ENCODE measurements at places on chromosomes 1 and 21.

DNA sequence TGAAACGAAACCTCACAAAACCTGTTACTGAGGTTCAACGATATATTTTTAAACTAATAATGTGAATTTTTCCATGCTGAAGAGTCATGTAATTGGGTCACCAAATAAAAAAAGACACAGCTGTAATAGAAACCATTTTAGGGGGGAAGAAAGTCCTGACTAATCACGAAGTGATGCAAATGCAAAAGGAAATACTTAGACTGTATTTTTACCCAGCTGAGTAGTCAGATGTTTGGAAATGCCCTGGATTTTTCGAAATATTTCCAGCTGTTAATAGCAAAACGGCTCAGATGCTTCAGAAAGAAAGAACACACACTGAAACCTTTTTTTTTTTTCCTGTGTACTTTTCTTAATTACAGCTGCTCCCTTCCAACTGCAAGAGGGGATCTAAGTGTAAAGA, 210.3 kb downstream of the SETD4 start:
- DNase-seq: no peak

GRCh38 chr1:236149003-236149595, 6.8 kb downstream of the GPR137B start:
- DNase-seq: peak; percentile 74

DNA sequence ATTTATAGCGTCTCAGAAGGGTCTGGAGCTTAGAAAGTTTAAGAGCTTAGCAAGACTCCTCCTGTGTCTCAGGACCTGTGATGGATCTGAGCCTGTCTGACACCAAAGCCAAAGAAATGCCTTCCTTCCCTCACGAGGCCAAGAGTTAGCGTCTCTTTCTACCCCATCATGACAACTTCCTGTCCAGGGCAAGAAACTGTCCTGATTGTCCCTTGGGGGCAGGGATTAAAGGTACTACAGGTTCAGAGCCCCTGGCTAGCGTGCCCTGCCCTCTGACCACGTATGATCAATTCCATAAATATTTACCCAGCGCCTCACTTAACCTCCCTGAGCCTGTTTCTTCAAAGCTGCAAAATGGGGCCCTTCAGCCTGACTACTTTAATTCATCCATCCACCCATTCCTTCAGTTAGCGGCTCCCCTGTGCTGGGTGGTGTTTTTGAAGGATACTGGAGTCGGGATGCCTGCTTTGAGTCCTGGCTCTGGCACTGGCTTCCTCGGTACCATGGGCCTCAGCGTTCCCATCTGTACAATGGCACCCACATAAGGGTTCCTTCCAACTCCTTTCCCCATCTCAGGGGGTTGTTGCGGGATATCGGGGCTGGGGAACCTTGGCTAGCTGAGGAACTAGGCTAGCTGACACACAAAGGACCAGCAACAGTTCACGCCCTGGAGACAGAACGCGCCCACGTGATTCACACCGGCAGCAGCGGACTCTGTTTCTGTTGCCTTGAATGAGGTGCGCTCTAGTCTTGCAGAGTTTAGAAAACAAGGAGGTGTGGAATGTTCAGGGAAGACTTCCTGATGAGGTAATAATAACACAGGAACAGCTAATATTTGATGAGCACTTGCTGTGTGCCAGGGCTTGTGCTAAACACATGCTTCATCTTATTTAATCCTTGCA, 23.0 kb upstream of the EPHA2 start:
- no peak for DNase-seq

- DNase-seq: peak; percentile 73
Observed at GRCh38 chr1:20552728-20553445, 514 bp downstream of the FAM43B start.

DNA sequence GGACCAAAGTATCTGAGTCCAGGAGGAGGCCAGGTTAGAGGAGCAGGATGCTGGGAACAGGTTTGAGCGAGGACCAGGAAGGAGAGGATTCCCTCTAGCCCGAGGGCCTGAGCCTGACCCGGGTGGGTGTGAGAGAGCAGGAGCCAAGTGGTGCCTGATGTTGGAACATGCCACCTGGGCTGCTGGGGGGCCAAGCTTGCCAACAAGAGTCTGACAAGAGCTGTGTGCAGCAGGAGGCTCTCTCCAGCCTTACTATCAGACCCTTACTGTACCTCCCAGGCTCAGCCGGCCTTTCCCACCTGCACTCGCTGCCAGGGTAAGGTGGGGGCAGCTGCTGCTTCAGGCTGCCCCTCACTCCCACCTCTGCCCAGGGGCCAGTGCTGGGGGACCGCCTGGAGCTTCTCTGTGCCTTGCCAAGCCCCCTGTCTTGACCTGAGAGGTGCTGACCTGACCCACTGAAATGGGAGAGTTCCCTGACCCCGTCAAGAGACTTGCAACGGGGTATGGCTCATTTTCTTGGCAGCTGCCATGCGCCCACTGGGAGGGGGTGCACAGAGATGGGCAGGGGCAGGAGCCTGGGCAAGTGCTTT, 159.6 kb upstream of the VAMP3 start:
- DNase-seq: no peak

DNA sequence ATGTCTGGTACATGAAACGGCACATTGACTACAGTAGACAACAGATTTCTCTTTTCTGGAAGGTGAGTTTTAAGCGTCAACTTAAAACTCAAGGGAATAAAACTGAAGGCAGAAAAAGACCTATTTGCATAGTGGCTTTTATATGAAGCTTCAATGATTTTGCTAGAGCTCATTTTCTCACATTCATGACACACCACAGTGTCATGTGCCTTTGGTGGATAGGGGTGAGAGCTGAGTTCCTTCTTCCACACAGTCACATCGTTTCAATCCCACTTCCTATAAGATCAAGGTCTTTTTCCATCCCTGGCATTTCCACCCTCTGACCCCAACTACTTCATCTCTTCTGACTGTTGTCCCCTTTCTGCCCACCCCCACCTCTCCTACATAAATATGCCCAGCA, 31.0 kb downstream of the IL12RB2 start:
- no peak for DNase-seq

DNA sequence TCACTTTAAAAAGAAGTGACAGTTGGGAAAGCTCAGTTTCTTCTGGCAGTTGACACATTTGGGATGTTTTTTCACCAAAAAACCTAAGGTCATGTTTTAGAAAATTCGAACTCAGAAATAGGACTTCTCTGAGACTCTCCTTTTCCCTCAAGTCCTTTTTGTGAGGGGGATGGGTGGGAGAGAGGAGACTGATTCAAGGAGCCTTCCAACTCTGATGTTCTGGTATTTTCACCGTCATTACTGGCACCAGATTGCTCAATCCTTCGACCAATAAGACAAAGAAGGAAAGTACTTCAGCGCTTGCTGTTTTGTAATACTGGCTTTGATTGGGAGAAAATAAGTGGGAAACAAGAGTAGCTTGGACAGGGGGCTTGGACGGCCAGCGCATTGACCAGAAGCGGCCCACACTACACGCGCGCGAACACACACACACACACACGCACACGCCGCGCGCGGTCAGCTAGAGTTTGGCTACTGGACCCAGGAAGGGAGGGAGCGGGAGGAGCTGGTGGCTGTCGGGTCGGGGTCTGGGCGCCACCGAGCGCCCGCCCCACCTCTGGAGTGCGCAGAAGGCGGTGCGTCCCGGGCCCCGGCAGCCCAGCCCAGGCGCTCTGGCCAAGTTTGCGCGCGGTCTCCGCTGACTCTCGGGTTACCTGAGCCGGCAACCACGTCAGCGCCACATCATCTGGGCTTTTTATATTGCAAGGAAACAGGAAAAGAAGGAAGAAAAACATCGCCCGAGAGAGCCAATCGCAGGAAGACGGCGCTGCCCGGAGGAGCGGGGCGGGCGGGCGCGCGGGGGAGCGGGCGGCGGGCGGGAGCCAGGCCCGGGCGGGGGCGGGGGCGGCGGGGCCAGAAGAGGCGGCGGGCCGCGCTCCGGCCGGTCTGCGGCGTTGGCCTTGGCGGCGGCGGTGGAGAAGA, at the start of gene KCNK1:
Gene KCNK1, plus strand, starts transcription at position 855 of the 921 bp plus-strand sequence. Its CDS starts 66 bp downstream, at position 921.
- DNase-seq: peak; percentile 84
